ENCODE measurements at places on chromosomes 5 and 9. TPM values are rescaled to one million over a fixed set of nuclear protein-coding genes. Genes with fewer than 3 reads are reported as not detected.

GRXCR2 gene
- not detected for polyA plus RNA-seq

TAF1L gene
- polyA plus RNA-seq = 0.05 TPM

PRELID2 gene
- polyA plus RNA-seq = 3.5 TPM

PCDHA2 gene
- polyA plus RNA-seq = 0.05 TPM

SHOC1 gene
- polyA plus RNA-seq = 0.12 TPM

SLC6A3 gene
- polyA plus RNA-seq = not detected

DOLPP1 gene
- polyA plus RNA-seq = 10.9 TPM

ADAMTS16 gene
- 6.9 TPM for polyA plus RNA-seq

MPDZ gene
- polyA plus RNA-seq = 30.2 TPM

DNA sequence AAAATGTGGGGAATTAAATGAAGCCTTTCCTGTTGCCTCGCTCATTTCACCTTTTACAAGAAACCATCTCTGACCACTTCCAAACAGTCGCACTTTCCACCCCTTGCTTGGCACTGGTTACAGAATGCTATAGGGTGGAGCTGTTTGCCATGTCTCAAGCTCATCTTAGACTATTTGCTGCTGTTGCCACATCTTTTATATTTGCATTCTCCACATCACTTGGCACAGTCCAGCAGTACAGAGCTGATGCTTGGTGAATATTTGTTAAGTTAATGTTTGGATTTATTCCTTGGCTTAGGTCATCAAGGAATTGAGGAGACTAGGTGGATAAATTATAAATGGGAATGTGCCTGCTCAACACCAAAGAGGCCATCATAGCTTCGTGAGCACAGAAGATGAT, 53.2 kb downstream of the GNA14 start:
- DNase-seq = no peak

- DNase-seq = peak; percentile 70
Observed at GRCh38 chr9:133135146-133135745, 14.2 kb upstream of the RALGDS start.

DNA sequence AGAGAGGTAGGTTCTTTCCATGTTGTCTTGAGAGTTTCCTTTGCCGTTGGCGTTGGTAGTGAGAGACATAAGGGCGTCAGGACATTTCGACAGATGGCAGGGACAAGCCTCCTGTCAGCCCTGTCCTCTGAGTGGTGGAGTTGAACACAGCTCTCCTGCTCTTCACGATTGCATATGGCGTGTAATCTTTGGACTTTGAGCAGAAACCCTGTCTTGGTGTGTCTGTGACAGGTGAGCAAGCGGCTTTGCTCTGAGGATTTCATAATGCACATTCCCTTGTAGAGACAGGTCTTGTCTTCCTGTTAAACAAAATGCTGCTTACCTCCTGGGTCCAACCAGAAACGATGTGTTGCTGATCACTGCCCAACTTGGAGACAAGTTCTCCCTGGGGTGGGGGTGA, 146.5 kb downstream of the NXNL2 start:
- no peak for DNase-seq

DNA sequence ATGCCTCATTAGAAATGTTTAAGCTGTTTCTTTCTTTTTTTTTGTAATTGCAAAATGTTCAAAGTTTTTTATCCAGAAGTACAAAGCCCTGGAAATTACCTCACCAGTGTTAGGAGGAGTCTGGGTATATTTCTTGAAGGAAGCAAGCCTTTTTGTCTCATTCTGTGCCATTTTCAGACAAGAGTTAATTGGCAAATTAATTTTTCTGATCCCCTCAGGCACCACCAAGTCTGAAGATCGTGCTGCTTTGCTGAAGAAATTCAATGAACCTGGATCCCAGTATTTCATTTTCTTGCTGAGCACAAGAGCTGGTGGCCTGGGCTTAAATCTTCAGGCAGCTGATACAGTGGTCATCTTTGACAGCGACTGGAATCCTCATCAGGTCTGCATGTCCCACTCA, 94.9 kb downstream of the SMARCA2 start:
- no peak for DNase-seq

DNA sequence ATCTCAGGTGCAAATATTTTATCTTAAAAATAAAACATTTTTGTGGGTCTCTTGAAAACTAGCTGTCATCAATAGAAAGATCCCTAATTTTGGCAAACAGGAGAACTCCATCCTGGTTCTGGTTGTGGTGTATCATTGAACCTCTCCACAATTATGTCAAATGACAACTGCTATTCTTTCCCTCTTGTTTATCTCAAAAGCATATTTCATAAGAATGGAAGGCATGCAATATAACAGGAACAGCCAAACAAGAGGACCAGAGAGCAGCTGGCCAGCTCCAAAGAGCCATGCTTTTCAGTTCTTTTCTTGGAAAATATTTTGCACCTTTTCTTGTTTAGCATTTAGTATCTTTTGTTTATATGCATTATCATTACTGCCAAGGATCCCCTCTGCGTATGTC, 125.4 kb downstream of the ADAMTS6 start:
- DNase-seq = no peak

- DNase-seq = no peak
Observed at GRCh38 chr5:162248107-162248713, 180.6 kb downstream of the GABRG2 start.

- DNase-seq = no peak
Observed at GRCh38 chr9:133419005-133419404, 1.2 kb upstream of the REXO4 start.

GRCh38 chr9:441126-441525, 226.5 kb downstream of the DOCK8 start:
- DNase-seq = no peak

DNA sequence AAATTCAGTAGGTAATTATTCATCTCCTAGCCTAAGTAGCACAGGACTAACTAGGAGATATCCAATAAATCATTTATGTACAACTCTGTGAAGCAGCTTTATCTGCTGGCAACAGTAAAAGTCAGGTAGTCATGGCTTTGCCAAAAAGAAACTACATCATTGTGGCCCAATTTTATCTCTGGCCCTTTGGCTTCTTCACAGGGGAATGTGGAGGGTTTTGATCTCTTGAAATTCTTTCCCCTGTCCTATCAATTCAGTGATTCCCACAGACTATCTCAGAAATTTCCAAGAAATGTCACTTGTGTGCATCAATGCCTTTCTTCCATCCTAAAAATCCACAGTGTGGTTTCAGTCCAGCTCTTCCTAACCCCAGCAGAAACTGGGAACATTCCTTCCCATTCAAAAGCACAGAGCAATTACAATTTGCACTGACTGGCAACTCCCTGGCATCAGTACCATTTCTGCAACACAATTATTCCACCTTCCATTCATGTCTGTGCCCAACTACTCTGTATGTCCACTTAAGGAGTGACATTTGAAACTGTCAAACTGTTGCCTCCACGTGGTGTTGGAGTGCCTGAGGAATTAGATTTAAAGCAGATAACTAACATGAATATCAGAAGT, 6.6 kb downstream of the CDC14B start:
- no peak for DNase-seq

GRCh38 chr5:178499352-178499751, 90.8 kb downstream of the COL23A1 start:
- no peak for DNase-seq

DNA sequence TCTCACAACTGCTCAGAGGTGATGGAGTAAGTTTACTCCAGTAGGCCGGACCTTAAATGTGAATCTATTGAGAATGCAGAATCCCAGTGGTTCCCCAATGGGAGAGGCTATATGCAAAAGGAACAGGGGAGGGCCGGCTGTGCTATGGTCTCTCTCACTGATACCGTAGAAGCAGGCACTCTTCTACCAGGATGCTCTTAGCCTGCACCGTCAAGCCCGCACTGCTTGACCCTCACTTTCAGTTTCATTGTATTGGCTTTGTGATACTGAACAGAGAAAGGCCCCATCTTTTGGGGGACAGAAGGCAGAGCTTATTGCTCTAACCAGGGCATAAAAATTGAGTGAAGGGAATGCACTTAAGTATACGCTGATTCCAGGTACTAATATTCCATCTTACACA, 615.0 kb upstream of the RGMB start:
- DNase-seq = no peak

- DNase-seq = peak; percentile 17
Observed at GRCh38 chr5:2753452-2754420, 2.3 kb upstream of the IRX2 start.

DNA sequence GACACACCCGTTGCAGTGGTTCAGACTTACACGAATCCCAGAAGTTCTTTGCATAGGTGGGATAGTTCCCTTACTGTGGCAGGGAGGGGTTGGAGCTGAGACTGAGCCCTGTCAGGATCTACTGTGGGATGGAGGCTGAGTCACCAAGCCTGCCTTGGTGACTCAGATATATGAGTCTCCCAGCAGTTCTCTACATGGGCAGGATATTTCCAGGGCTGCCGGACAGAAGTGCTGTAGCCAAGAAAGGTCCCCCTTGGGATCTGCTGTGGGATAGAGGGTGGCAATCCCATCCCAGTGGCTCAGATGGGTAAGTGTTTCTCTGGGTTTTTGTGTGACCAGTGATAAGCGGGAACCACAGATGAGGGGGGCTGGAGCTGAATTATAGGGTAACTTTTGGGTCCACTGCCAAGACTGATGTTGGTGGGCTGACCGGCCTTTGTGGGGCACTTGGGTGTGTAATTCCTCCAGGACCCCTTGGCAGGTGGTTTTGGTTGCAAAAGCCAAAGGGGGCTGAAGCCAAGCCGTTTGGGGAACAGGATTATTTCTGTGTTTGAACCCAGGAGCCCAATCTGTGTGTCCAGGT, 18.7 kb downstream of the XRCC4 start:
- no peak for DNase-seq

GRCh38 chr9:27154908-27155307, 45.9 kb downstream of the TEK start:
- peak; percentile 80 for DNase-seq

- DNase-seq = no peak
Observed at GRCh38 chr9:20208961-20209371, 413.3 kb downstream of the MLLT3 start.

GRCh38 chr5:87069974-87070608, 197.6 kb upstream of the RASA1 start:
- DNase-seq = peak; percentile 25

- DNase-seq = no peak
Observed at GRCh38 chr9:297104-297972, 82.7 kb downstream of the DOCK8 start.

DNA sequence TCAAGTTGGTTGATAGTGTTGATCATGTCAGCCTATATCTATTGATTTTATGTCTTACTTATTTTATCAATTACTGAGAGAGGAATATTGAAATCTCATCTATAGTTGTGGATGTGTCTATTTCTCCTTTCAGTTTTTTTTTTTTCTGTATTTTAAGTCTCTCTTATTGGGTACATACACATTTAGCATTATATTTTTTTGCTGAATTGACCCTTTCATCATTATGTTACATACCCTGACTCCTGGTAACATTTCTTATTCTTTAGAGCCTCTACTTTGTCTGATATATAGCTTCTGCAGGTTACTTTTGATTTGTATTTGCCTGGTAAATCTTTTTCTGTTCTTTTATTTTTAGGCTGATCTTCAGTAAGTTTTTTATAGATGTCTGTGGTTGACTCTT, 179.5 kb downstream of the GDNF start:
- DNase-seq = no peak

- DNase-seq = no peak
Observed at GRCh38 chr9:116596646-116597045, 90.5 kb upstream of the TRIM32 start.

GRCh38 chr5:141902015-141902814, 21.5 kb upstream of the DELE1 start:
- DNase-seq = no peak

Data from muscle of back (tissue), 13 donors.